CD4-positive, alpha-beta T cell (primary cell): ENCODE measurements at places on chromosomes 7 and 10.

GRCh38 chr7:148527717-148528168, 62.8 kb upstream of the C7orf33 start:
- peak; percentile 84 for DNase-seq
- H3K27me3 ChIP-seq, result no peaks in the 10 kb centered on the region
- H3K4me1 ChIP-seq, result no peaks in the 10 kb centered on the region
- no peaks in the 10 kb centered on the region for H3K36me3 ChIP-seq

DNA sequence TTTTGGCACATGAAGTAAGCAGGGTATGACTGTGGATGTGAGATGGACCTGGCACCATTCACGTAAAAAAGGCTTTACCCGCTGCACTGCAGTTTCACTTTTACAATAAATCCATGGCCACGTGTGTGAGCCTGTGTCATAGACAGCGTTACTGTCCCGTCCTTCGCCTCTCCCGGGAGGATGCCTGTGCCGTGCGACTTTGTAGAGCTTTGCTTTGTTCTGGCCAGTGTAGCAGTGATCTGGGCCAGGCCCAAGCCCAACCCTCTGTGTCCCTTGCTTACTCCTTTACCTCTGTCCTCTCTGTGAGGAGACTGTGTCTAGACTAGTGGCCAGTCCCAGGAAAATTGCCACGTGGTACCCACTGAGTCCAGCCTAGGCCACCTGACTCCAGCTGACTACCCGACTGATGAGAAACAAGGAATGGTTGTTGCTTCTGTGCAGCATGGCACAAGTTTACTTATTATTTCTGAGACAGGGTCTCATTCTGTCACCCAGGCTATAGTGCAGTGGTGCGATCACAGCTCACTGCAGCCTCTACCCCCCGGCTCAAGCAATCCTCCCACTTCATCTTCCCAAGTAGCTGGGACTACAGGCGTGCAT, 48.1 kb downstream of the JAKMIP3 start:
- no peak for DNase-seq
- H3K4me3 ChIP-seq, result no peak overlapping the region
- H3K27me3 ChIP-seq, result no peaks in the 10 kb centered on the region
- no peaks in the 10 kb centered on the region for H3K36me3 ChIP-seq

DNA sequence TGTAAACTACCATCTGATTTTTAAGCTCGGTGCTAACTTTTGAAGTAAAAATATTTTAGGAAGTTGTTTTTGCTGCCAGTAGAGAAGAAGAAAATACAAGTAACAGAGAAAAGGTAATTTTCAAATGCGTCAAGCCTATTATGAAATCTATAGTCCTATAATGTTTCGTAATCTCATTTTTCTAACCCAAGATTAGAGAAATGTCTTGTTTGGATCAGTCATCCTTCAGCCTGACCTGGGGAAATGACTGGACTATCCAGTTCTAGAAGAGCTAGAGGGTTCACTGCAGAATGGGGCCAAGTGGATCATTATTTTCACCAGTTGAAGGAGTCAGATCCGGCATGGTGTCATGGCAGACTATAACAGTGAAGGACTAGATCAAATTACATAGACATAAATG, 62.7 kb upstream of the FGL2 start:
- no peak overlapping the region for H3K4me3 ChIP-seq
- H3K27me3 ChIP-seq, result no peaks in the 10 kb centered on the region
- H3K27ac ChIP-seq, result no peak overlapping the region
- H3K4me1 ChIP-seq, result no peaks in the 10 kb centered on the region

GRCh38 chr7:80921130-80921529, 2.3 kb upstream of the SEMA3C start:
- peaks cover 13% of the 10 kb centered on the region for H3K27me3 ChIP-seq
- H3K4me3 ChIP-seq, result no peak overlapping the region
- no peak for DNase-seq
- no peaks in the 10 kb centered on the region for H3K36me3 ChIP-seq
- no peak overlapping the region for H3K27ac ChIP-seq

DNA sequence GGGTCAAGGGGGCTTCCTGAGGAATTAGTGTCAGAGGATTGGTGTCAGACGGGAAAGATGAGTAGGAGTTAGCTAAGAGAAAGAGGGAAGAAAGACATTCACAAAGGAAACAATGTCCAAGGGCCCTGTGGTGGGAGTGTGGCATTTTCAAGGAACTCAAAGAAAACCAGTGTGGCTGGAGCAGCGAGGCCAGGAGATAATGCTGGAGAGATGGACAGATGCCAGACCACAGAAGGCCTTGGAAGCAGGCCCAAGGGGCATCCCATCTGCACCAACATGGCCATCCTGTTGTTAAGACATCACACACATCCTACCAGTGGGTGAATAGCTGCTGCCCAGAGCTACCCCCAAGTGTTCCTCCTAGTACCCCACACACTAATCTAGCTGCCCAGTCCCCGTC, 36.1 kb upstream of the CUL1 start:
- H3K36me3 ChIP-seq, result no peaks in the 10 kb centered on the region
- no peak overlapping the region for H3K4me3 ChIP-seq
- H3K4me1 ChIP-seq, result no peaks in the 10 kb centered on the region
- no peak for DNase-seq
- no peak overlapping the region for H3K27ac ChIP-seq
- no peaks in the 10 kb centered on the region for H3K27me3 ChIP-seq

DNA sequence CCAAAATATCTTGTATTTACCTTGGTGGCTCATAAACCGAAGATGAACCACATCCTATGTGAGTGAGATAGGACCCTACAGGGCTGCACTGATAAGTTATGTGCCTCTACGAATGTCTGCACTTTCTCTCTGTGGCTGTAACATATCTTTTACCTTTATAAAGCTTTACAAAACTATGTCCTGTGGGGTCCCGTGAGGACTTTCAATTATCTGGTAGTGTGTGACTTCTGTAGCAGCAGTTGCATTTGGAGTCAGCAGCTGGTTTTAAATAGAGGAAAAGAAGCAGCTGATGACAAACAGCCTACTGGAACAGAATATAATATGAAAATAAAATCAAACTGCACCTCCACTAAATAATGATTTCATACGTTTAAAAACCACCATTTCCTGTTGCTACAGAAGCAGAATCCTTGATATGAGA, 222.4 kb upstream of the GNAI1 start:
- no peaks in the 10 kb centered on the region for H3K27me3 ChIP-seq
- H3K27ac ChIP-seq, result no peak overlapping the region
- no peaks in the 10 kb centered on the region for H3K36me3 ChIP-seq
- peak overlapping the region; percentile 15 for H3K4me3 ChIP-seq

DNA sequence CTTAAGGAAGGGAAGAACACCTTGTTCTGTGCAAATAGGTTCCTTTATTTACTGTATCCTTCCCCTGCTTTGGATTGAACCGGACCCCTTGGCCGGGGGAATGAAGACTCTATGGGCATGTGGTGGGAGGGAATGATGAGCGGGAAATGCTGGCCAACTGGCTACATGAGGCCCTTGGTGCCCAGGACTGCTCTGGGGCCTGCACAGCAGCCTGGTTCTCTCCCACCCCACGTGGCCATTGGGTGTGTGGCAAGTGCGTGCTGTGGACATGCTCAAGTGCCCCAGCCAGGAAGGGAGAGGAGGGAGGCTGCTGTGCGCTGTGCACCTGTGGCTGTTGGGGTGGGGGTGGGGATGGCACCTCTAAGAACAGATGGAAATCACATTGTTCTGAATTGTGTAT, 917.0 kb upstream of the GHITM start:
- H3K4me3 ChIP-seq, result no peak overlapping the region
- DNase-seq, result no peak
- H3K27ac ChIP-seq, result no peak overlapping the region
- no peaks in the 10 kb centered on the region for H3K27me3 ChIP-seq
- no peaks in the 10 kb centered on the region for H3K36me3 ChIP-seq

DNA sequence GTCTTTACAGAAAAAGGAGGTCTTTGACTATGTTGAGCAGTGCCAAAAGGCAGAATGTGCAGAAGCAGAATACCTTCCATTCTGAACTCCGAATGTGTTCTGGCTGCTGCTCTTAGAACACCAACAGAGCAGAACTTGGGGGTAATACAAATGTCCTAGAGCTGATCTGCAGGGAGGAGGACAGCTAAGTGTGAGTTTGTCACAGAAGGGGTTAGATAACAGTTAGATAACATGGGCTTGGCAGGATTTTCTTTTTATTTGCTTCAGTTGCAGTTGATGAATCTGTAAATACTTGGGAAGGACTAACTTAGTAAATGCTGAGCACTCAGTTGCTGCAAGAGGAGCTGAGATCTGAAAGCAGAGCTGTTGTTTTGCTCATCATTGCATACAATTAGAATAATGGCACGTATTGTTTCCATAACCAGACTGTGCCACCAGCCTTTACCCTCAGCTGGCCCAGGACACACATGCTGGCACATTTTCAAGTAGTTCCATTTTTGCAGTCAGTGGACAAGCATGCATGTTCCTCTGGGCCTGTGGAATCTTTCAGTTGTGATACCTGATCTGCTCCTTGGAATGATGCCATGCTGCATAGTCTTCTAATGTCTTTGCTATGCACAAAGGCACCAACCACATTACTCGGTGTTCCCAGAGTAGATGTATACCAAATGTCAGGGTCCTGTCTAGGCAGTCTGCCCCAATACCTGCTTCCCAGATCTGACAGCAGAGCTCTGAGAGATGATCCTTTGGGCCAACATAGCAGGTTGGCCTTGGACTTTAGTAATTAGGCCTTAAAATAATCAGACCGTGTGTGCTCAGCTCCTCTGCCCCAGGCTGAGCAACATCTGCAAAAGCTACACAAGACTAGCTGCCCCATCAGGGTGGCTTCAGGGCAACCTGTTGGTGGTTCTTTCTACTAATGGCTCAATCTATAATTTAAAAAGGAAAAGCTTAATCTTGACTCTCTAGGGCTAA, 55.7 kb downstream of the GSDME start:
- no peak overlapping the region for H3K4me3 ChIP-seq
- H3K27ac ChIP-seq, result no peak overlapping the region
- H3K27me3 ChIP-seq, result no peaks in the 10 kb centered on the region
- no peaks in the 10 kb centered on the region for H3K36me3 ChIP-seq
- no peak for DNase-seq
- no peaks in the 10 kb centered on the region for H3K4me1 ChIP-seq

DNA sequence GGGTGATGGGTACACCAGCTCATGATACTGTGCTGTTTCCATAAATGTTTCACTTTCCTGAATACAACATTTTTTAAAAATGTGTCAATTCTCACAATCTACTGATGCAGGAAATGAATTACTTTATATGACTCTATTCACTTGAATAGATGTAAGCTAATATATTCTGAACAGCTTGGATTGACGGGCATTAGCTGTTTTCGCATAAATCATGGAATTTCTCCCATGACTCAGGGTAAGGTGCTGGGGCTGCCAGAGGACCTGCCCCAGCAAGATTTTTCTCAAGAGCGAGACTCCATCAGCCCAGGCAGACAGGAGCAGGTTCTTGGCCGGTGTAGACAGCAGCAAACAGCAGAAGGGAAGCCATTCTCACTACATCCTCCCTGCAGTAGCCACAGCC, 107.1 kb downstream of the PFKFB3 start:
- no peak for DNase-seq
- no peak overlapping the region for H3K4me3 ChIP-seq
- H3K4me1 ChIP-seq, result no peaks in the 10 kb centered on the region
- H3K27me3 ChIP-seq, result peaks cover 3% of the 10 kb centered on the region

DNA sequence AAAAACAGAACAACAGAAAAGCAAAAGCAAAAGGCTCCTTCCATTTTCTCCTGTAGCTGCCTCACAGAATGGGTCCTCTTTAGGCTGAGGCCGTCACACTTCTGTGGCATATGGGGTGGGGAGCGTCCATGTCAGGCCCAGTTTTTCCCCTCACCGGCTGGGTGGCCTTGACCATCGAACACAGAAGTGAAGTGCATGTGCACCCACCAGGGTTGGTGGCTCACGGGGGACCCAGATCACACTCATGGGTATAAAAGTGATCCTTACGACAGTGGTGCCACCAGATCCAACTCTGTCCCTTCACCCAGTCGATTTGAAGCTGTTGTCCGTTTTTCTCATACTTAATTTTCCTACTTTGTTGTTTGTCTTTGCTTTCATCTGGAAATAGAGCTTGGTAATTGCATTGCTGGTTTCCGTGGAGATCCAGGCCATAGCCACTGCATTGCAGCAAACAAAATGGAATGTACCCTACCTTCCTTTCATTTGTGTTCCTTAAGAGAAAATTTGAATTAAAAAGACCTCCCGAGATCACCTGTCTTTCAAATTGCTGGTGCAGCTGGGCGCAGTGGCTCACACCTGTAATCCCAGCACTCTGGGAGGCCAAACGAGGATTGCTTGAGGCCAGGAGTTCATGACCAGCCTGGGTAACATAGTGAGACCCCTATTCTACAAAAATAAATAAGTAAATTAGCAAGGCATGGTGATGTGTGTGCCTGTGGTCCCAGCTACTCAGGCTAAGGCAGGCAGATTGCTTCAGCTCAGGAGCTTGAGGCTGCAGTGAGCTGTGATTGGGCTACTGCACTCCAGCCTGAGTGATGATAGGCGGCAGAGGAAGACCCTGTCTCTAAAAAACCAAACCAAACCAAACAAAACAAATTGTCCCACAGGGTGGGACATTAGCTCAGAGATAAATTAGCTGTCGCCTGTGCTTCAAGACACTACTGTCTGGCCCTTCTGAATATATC, 10.7 kb upstream of the GJD4 start:
- H3K27ac ChIP-seq, result no peak overlapping the region
- no peak overlapping the region for H3K4me3 ChIP-seq
- H3K36me3 ChIP-seq, result no peaks in the 10 kb centered on the region
- no peak for DNase-seq

GRCh38 chr7:30941582-30942323, 22.0 kb upstream of the GHRHR start:
- no peaks in the 10 kb centered on the region for H3K36me3 ChIP-seq
- peaks cover 5% of the 10 kb centered on the region for H3K4me1 ChIP-seq
- H3K27ac ChIP-seq, result no peak overlapping the region
- no peak overlapping the region for H3K4me3 ChIP-seq
- peaks cover 8% of the 10 kb centered on the region for H3K27me3 ChIP-seq

- no peak overlapping the region for H3K27ac ChIP-seq
- no peaks in the 10 kb centered on the region for H3K36me3 ChIP-seq
- H3K27me3 ChIP-seq, result no peaks in the 10 kb centered on the region
- no peak for DNase-seq
- no peaks in the 10 kb centered on the region for H3K4me1 ChIP-seq
Observed at GRCh38 chr10:95988702-95989101, 54.7 kb upstream of the CCNJ start.

DNA sequence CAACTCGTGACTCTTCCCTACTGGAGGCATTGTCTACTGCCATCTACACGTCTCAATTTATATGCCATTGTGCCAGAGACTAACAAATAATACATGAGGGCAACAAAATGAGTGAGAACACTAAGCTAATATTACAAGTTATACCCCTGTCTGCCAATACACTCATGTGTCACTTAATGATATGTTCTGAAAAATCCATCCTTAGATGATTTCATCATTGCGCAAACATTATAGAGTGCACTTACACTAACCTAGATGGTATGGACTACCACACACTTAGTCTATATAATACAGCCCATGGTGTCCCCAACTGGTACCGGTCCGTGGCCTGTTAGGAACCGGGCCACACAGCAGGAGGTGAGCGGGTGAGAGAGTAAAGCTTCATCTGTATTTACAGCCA, 64.3 kb upstream of the CTNNA3 start:
- H3K4me1 ChIP-seq, result peaks cover 10% of the 10 kb centered on the region
- no peak overlapping the region for H3K27ac ChIP-seq
- no peak for DNase-seq
- no peaks in the 10 kb centered on the region for H3K27me3 ChIP-seq

GRCh38 chr10:23343591-23344240, 881 bp downstream of the C10orf67 start:
- H3K27ac ChIP-seq, result no peak overlapping the region
- H3K4me1 ChIP-seq, result peaks cover 29% of the 10 kb centered on the region
- peak overlapping the region; percentile 73 for H3K4me3 ChIP-seq
- DNase-seq, result peak; percentile 63

- no peaks in the 10 kb centered on the region for H3K36me3 ChIP-seq
- H3K4me1 ChIP-seq, result peaks cover 45% of the 10 kb centered on the region
- H3K27me3 ChIP-seq, result no peaks in the 10 kb centered on the region
Observed at GRCh38 chr7:105760551-105761447, 115.6 kb downstream of the ATXN7L1 start.
